Adipocyte (in vitro differentiated cells): ENCODE measurements at places on chromosomes 7 and 10.

DNA sequence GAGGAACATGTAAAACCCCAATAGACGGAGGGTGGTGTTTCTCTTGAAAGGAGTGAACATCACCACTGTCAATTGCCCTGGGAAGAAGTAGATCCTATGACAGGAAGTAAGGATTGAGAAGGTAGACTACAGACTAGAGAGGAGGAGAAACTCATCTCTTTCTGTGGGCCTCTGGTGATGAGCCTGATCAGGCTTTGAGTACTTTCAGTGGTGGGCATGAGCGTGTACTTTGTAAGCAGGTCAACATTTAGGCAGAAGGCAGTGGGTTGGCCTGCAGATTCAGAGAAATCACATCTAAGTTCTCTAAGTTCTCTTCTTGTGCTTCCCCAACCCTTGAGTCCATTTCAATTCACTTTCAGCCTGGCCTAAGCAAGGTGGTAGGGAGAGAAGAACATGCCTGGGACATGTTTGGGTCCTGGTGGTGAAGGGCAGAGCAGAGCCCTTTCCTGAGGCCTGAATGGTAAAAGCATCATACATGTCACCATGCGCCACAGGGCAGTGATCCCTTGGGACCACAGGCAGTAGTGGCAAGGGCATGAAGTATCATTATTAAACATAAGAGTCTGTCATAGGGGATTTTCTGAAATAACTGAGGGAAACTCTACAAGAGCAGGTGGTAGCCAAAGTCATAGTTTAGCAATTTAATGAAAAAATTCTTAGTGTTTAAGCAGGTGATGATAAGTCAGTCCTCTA lies 56.4 kb upstream of the ANKRD1 start:
- DNase-seq, result no peak

DNA sequence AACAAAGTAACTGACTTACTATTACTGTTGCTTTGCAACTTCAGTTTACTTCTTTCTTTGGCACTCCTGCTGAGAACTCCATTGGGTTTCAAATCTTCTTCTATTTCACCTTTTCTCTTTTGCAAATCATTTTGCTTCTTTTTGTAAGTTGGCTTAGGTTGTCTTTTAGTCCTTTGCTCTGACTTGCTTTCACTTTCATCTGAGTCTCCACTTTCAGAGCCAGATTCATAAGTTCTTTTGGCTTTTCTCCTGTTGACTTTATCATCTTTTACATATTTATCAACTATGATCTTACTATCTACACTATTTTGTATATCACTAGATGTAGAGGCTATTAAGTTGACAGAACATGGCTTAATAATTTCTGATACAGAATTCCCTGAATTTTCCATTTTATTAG lies 73.4 kb downstream of the NRBF2 start:
- DNase-seq, result peak; percentile 32

- no peak for DNase-seq
These were observed 40.1 kb downstream of the ZNF467 start for GRCh38 chr7:149733131-149733923.

- DNase-seq, result no peak
These were observed 393.5 kb downstream of the GFRA1 start for GRCh38 chr10:115879372-115880089.

DNA sequence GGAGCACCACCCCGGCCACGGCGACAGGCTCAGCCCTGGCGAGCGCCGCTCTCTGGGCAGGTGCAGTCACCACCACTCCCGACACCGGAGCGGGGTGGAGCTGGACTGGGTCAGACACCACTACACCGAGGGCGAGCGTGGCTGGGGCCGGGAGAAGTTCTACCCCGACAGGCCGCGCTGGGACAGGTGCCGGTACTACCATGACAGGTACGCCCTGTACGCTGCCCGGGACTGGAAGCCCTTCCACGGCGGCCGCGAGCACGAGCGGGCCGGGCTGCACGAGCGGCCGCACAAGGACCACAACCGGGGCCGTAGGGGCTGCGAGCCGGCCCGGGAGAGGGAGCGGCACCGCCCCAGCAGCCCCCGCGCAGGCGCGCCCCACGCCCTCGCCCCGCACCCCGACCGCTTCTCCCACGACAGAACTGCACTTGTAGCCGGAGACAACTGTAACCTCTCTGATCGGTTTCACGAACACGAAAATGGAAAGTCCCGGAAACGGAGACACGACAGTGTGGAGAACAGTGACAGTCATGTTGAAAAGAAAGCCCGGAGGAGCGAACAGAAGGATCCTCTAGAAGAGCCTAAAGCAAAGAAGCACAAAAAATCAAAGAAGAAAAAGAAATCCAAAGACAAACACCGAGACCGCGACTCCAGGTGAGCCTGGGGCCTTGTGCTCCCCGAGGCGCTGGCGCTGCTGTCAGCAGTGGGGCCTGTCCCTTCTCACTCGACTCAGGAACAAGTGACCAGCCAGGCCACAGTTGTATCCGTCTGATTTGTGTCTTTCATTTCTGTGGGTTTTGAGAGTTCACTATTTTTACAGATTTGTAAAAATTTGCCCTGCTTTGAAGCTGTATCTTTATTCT lies 117.7 kb downstream of the CYTH3 start:
- DNase-seq, result no peak

DNA sequence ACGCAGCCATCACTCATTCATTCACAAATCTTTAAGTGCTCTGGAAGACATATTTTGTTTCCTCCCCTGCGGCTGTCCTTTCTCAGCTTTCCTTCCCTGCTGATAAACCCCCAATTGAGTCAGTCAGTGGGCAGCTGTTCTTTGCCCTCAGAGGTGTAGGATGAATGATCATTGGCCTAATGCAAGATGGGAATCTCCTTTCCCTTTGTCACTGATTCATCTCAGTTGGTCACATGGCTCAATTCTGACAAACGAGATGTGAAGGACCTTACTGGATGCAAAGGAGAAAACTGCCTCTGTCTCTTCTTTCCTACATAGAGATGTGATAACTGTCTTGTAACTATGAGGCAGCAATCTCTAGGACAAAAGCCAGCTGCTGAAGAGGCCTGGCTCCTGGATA lies 44.6 kb downstream of the COL28A1 start:
- no peak for DNase-seq

- DNase-seq, result no peak
These were observed 31.4 kb downstream of the LRRC27 start for GRCh38 chr10:132363376-132363775.

DNA sequence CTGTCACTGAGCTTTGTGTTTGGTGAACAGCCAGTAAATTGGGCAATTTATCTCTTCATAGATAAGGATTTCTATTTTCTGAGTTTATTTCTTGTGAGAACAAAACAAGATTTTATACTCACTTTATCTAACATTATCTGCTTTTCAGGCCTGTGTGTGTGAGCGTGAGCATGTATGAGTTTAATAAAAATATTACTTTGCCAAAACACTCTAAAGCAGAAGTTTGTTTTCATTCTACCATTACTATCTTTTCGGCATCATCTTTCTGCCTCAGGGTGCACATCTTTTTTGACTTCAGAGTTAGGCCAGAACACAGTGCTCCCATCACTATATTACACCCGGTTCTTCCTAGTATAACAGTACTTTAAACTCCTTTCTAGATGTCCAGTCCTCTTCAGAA lies 13.0 kb downstream of the ZWINT start:
- no peak for DNase-seq

DNA sequence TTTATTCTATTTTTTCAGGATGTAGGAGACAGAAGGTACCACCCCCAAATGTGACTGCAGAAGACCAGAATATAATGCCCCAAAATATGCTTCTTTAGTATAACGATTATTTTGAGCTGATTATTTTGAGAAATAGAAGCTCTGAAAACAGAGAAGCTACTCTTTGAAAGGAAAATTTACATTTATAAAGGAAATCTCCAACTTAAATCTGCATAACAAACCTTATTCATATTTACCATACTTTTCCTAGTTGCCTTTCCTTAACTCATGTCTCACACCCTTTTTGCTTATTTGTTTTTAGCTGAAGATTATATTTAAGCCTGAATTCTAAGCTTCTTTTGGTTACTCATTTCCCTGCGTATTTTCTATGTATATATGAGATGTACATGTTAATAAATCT lies 127.1 kb upstream of the THSD7A start:
- DNase-seq, result no peak

- DNase-seq, result peak; percentile 55
These were observed 537 bp downstream of the SH3PXD2A start for GRCh38 chr10:103854686-103855391.

GRCh38 chr10:22676435-22676834 lies 37.9 kb downstream of the PIP4K2A start:
- no peak for DNase-seq

GRCh38 chr10:91435241-91435640 lies 25.1 kb downstream of the HECTD2 start:
- DNase-seq, result no peak

- peak; percentile 56 for DNase-seq
These were observed 957 bp upstream of the SVIL start for GRCh38 chr10:29635711-29636144.

- DNase-seq, result no peak
These were observed 64.6 kb downstream of the ITGB1 start for GRCh38 chr10:32893434-32893833.

DNA sequence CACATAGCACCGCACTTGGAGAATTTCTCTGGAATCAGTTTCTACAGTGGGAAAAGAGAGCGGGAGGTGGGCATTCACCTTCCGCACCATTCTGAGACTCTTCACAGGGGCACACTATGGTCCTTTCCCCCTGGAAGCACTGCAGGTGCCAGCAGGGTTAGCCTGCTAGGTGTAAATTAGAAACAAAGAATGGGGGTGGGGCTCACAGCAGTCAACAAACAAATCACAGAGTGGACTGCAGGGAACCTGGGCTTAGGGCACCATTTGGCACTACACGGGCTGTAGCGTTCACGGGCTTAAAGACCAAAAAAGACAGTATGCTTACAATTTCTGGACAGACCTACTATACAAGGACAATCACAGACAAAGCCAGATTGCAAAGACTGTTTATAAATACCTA lies 8.0 kb upstream of the PKD1L1 start:
- no peak for DNase-seq

DNA sequence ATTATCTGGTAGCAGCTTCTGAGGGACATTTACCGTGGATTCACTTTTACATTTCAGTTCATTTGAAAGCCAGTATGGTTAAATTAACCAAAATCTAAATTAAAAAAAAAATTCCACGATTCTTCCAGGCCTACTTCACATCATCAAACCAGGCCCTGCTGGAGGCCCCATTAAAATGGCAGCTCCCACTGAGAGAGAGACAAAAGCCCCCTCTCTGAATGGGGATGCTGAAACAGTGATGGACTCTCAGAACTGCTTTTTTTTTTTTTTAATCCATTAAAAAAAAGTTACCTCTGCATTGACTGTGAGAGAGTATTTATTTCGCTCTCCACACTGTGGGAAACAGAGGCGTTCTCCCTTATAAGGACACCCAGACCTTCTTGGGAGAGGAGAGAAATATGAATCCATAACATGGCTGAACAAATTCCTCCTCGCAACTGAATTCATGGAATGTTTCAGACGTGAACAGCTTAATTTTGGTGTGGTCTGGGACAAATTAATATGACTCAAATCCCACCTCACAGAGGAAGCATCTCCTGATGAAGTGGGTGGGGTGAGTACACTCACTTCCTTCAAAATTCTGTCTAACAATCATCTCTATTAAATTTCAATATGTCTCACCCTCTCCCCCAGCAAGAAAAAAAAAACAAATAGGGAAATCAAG lies 73.5 kb downstream of the SAMD9 start:
- DNase-seq, result peak; percentile 68

- DNase-seq, result peak; percentile 89
These were observed 183.4 kb downstream of the PRKCQ start for GRCh38 chr10:6396652-6397051.

DNA sequence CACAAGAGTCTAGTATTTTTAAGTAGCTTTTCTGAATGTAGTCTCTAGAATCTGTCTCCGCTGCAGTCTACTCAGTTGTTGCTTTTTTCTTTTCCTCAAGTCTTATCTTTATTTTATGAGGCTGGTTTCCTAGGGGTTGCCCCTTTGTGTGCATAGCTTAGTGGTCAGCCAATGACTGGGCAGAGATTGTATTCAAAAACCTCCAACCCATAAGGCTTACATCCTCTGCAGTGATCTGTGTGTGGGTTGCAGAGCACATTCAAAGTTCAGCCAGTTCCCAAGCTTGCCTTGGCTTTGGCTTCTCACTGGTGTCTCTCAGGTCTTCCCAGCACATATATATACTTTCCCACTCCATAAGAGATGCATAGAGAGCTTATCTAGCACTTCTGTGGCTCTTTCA lies 160.0 kb upstream of the TCF7L2 start:
- DNase-seq, result no peak

GRCh38 chr10:98892523-98892922 lies 343.1 kb downstream of the HPSE2 start:
- no peak for DNase-seq

- DNase-seq, result no peak
These were observed 868 bp downstream of the EMX2 start for GRCh38 chr10:117543225-117544003.

- no peak for DNase-seq
These were observed 40.4 kb downstream of the PHTF2 start for GRCh38 chr7:77838929-77839491.

- no peak for DNase-seq
These were observed 134.2 kb downstream of the NXPH1 start for GRCh38 chr7:8567626-8568025.

DNA sequence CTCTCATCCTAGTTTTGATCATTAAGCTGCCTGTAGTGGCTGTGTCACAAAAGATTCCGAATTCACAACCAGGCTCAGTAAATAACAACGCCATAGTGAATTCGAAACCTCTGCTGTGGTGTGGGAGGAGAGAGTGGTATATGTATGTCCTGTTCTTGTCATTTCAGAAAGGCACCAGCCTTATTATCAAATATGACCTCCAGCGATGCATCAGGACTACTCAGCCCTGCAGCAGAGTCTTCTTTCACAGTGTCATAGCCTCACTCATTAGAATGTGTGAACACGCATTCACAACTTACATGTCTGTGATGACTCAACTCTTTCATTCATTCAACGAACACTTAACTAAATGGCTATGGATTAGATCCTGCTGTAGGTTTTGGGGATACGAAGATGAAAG lies 15.3 kb downstream of the AOC1 start:
- DNase-seq, result no peak

- DNase-seq, result peak; percentile 31
These were observed 138.1 kb upstream of the CDCA7L start for GRCh38 chr7:22083704-22084240.

- DNase-seq, result no peak
These were observed 35.7 kb downstream of the PPP1R9A start for GRCh38 chr7:94943134-94943533.
